ENCODE measurements at places on chromosomes 7 and 10.

DNA sequence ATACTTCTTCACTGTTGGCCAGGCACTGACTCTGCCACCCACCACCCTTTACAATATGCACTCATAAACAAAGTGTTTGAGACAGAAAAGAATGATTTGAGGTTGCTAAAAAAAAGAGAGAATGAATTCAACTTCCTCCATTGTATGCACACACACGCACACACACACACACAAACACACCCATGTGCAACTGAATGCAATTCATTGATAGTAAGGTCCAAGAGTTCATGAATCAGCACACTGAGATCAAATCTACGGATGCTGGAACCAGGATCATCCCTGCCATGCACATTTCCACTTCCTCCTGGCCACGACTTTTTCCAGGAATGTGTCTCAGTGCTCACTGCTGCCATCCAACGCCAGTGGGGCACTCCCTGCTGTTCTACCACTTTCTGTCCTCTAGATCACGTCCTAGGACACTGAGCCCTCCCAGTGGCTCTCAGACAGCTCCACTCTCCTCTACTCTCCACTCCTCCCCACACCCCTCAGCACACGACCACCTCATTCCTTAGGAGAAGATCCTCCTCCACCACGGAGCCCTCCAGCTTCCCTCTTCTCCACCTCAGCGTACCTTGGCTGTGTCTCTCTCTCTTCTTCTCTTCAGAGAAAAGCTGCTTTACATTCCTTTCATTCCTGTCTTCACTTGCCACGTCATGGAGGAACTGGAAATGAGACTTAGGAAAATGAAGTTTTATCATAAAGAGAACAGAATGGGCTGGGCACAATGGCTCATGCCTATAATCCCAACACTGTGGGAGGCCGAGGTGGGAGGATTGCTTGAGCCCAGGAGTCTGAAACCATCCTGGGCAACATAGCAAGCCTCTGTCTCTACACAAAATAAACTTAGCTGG is 12.0 kb upstream of the TMEM213 start:
- DNase-seq, result no peak

- DNase-seq, result no peak
Observed at GRCh38 chr7:25756601-25757000, 395.4 kb upstream of the NFE2L3 start.

DNA sequence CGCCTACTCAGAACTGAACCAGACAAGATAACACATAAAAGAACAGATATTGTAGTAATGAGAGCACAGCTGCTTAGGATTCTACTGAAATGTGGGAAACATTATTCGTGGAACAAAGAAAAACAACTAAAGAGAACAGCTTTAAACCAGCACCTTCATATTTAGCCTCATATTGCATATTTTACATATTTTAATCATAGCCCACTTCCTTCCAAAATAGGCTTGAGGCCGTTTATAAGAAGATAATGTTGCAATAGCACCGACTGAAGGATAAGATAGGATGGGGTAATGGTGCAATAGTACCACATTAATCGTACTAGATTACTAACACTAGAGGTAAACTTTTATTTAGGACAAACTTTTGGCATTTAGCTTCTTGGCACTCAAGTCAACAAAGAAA is 71.3 kb downstream of the KCND2 start:
- no peak for DNase-seq

GRCh38 chr10:103499881-103500280 is 6.4 kb downstream of the NEURL1 start:
- no peak for DNase-seq

DNA sequence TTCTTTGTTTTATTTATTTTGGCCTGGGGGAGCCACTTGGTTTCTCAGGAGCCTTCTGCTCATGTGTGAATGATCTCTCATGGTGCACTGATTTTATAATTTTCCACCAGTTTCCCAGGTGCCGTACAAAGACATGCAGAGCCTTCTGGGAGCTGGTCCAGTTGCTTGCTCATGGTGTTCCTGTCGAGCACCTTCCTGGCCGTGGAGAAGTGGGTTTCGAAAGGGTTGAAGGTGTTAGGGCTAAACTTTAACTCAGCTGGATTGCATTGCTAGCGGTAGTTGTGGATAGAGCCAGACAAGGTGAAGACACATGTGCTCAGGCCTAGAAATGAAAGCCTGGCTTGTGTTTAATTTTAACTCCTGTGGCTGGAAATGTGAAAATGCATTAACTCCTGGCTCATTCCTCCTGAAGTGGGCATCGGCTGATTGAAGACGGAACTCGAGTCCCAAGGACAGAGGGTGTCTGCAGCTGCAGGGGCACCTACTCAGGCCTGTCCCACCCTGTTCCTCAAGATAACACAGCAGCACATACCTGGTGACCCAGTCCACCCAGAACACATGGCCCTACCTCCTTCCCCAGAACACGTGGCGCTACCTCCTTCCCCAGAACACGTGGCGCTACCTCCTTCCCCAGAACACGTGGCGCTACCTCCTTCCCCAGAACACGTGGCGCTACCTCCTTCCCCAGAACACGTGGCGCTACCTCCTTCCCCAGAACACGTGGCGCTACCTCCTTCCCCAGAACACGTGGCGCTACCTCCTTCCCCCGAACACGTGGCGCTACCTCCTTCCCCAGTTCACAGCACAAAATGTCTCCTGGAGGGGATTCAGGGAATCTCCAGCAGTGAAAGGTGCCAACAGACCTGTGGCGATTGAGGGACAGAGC is 133.2 kb downstream of the WDR37 start:
- no peak for DNase-seq
